Activated CD4-positive, alpha-beta T cell treated with anti-CD3 and anti-CD28 coated beads for 36 hours (primary cell): ENCODE measurements at places on chromosomes 12 and 14.

DNA sequence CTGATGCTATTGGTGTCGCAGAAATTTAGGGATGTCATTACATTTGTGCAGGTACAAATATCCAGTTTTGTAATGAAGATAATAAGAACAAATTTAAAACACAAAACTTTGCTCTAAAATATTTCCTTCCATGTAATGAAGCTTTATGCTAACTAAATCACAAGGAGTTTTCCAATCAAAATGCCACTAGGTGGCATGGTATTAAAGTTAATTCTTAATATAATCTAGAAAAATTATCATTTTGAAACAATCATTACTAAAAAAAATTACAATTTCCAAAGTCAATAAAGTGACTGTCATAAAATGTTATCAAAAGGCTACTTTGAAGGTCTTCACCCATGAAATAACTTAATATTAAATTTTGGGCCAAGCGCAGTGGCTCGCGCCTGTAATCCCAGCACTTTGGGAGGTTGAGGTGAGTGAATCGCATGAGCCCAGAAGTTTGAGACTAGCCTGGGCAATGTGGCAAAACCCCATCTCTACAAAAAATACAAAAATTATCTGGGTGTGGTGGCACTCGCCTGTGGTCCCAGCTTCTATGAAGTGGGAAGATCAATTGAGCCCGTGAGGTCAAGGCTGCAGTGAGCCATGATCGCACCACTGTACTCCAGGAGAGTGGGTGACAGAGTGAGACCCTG is 77.4 kb downstream of the KIF21A start:
- DNase-seq = no peak

DNA sequence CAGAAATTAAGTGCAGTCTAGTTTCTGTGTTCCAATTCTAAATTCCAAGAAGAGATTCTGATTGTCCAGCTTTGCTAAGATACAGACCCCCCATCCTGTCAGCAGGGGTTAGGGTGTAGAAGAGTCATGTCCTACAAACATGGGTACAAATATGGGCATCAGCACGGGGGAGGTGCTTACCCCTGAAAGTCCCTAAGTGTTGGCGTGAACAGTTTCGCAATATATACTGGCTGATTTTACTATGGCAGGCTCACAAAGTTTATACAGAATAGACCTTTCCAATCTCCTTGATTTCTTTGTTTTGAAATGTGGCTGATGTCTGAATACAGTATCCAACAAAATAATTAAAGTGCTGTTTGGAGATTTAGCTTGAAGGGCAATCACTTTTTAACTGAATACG is 71.6 kb upstream of the PPM1H start:
- no peak for DNase-seq

GRCh38 chr12:46522071-46522470 is 149.5 kb upstream of the SLC38A2 start:
- no peak for DNase-seq

- DNase-seq = no peak
These were observed 9.3 kb upstream of the ESPL1 start for GRCh38 chr12:53258541-53259539.

GRCh38 chr14:81176241-81176640 is 44.5 kb downstream of the GTF2A1 start:
- no peak for DNase-seq

DNA sequence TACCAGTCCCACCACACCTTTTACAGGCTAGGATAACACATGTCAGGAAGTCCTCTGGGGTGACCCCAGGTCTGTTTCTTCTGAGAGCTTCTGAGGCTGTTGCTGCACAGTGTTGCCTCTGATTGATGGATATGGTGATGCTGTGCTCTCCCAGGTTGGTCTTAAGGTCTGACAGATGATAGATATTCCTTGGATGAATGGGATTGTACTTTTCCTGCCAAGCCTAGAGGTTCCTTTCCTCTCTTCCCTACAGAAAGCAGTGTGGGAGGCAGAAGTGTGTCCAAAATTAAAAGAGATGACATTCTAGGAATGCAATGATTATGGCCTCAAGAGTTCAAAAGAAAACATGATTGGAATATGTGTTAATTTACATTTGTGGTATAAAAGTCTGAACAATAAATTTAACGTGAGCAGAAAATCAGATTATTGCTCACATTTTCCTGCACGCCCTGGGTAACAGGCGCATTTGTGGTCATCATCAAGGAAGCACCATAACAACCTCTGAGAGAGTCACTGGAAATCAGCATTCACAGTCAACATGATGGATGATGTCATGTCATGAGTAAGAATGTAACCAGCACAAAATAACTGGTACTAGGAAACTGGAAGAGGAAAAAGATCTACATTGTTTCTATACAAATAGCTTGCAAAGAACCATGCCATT is 73.7 kb downstream of the BBS10 start:
- DNase-seq = peak; percentile 61

GRCh38 chr12:126663304-126664094 is 1598.3 kb downstream of the AACS start:
- DNase-seq = peak; percentile 56

GRCh38 chr14:80587096-80587724 is 354.3 kb downstream of the CEP128 start:
- DNase-seq = peak; percentile 18

- DNase-seq = no peak
These were observed 281.8 kb downstream of the CEP128 start for GRCh38 chr14:80659783-80660182.

DNA sequence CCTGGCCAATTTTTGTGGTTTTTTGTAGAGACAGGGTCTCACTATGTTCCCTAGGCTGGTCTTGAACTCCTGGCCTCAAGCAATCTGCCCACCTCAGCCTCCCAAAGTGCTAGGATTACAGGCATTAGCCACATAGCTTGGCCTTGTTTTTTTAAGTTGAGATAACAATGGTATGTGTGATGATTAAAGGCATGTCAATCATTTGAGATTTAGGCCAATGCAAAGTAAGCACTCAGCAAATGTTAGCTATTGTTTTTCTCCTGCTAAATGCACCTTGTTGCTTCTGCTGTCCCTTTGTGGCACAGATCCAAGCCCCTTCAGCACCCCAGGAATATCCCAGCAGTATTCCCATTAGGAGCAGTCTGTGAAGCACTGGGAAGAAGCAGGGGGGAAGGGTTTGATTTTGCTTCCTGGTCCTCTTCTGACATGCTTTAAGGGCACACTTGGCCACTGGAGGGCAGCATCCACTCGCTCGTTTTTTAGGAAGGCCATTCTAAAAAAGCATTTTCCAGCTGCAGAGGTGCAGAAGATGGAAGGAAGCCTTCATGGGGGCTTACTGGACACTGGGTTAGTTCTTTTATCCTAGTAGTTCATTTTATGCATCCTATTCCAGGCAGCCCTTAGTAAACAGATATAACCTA is 70.2 kb upstream of the ZFP36L1 start:
- DNase-seq = peak; percentile 87

DNA sequence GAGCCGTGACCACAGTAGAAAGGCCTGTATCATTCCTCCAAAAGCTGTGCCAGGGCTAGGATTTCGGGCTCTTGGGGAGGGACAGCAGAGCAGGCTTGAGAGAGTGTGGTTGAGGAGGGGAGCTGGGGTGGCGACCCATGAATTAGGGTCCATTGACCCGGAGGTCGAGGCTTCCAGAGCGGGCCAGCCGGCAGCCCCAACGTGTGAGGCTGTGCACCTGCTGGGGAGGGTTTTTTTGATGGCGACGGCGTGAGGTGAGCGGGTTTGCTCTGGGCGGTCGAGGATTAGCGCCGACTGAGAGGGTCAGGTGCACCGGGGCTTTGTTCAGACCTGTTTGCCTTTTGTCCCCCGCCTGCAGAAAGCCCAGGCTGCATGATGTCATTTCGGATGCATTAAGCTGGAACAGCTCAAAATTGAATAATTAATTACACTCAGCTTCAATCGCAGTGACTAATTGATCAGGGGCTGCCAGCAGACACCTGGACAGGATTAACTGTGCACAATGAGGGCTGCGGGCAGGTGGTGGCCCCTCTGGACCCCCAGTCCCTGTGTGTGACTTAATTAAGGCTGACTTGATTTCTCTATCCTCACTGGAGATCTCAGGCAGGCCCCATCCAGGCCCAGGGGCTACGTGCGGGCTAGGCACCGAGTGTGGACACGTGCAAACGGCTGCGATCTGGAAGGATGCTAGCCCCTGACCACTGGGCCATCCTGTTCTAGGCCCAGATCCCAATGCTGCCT is 42.1 kb upstream of the MEG3 start:
- no peak for DNase-seq

DNA sequence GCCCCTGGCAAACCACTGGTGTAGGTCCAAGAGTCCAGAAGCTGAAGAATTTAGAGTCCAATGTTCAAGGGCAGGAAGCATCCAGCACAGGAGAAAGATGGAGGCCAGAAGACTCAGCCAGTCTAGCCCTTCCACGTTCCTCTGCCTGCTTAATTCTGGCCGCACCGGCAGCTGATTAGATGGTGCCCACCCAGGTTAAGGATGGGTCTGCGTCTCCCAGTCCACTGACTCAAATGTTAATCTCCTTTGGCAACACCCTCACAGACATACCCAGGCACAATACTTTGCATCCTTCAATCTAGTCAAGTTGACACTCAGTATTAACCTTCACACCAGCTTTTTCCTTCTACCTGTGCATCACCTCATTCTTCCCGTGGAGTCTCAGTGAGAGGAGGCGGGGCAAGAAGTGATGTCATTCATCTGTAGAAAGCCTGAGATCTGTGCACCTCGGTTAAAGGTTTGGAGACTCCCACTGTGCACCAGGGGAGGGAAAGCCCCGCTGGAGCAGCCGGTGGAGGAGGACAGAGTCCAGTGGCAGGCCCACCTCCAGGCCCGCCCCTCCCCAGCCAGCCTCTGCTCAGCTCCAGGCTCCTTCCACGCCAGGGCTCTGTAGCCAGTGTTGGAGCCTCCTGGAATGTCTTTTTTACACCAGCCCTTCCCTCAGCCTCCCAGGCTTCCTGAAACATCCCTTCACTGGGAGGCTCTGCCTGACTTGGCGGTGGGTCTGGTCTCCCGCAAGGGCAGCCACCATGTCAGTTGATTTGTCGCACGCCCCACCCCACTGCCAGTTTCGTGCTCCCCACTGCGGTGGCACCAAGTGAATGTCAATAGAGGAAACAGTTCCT is 80.1 kb upstream of the DYNC1H1 start:
- DNase-seq = no peak

DNA sequence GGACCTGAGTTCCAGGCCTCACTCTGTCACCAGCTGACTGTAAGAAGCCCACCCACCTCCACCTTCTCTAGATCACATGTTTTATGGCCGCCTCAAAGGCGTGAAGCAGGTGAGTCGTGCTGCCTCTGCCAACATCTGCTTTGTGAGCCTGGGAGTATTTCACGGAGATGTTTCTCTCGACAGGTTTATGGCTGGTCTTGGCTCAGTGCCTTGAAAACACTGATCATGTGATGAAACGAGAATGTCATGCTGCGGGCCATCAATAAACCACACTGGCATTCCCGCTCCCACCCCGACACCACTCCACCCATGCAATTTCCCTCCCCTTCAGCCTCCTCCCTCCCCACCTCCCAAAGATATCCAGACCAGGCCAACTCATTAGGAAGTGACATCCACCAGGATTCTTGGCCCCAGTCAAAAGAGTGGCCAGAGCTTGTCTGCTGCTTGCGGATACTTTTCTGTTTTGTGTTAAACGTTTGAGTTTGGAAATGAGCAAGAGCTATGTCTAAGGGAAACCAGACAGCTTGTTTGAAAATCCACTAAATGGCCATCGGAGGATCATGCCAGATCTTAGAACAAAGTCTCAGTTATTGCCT is 53.8 kb upstream of the NTF3 start:
- no peak for DNase-seq

GRCh38 chr12:69360348-69360672 is 767 bp downstream of the YEATS4 start:
- no peak for DNase-seq

- peak; percentile 42 for DNase-seq
These were observed 121.7 kb downstream of the RALGAPA1 start for GRCh38 chr14:35687335-35687939.

GRCh38 chr12:3622822-3623690 is 129.9 kb downstream of the CRACR2A start:
- DNase-seq = no peak

GRCh38 chr14:68766299-68767247 is 26.3 kb downstream of the ZFP36L1 start:
- peak; percentile 36 for DNase-seq

GRCh38 chr12:86264451-86265328 is 8.5 kb upstream of the MGAT4C start:
- no peak for DNase-seq

DNA sequence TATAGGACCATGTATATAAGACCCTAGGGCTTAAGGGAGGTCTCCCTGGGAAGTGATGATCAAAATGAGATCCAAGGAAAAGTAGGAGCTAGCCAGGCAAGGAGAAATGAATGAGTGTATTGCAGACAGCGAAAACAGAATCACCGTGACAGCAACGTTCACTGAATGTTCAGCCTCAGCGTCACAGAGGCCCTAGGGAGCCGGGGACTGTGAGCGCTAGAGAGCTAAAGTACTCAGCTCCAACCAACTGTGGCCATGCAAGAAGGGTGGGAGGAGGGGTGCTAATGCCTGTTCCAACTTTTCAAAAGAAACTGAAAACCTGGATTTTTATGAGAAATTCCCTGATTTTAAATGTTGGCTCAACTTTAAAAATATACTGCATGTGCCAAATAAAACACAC is 105.5 kb upstream of the CCND2 start:
- no peak for DNase-seq

DNA sequence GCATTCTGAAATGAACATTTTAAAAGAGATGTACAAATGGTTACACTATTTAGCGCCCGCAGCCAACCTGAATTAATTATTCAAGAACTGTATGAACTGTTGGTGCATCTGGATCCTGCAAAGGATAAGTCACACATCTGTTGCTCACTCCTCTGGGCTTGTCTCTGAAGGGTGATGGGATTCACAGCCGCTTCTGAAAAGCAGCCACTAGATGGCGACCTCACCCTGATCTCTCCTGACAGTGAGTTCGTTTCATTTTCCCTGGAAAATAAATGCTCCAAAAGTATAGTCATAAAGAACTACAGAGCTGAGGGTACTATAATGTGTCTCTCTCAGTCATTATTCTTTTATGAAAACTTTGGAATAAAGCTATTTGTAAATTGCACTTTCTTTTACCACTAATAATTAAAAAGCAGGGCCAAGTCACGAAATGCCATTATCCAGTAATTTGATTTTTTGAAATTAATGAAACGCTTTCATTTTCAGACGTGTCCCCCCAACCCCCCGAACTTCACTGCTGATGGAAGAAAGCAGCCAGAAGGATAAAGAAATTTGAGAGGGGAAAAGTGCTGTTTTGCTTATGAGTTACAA is 789.6 kb downstream of the NRXN3 start:
- peak; percentile 67 for DNase-seq

- DNase-seq = no peak
These were observed 205.4 kb downstream of the EPS8 start for GRCh38 chr12:15583804-15584203.

GRCh38 chr12:122533856-122534255 is 6.8 kb downstream of the KNTC1 start:
- DNase-seq = no peak

GRCh38 chr14:101290611-101291010 is 270.7 kb upstream of the DIO3 start:
- DNase-seq = no peak
